ENCODE measurements at places on chromosomes 13 and 19. TPM values are rescaled to one million over a fixed set of nuclear protein-coding genes. Genes with fewer than 3 reads are reported as not detected.

Gene EID2
- 5.9 TPM for total RNA-seq

Gene KIR3DL1
- total RNA-seq: not detected

Gene CEBPG
- 24.6 TPM for total RNA-seq

Gene NKPD1
- not detected for total RNA-seq

Gene SOX1
- not detected for total RNA-seq

Gene CHAMP1
- total RNA-seq: 16.6 TPM

Gene FGF22
- total RNA-seq: 1.3 TPM

Gene CSNK1G2
- 27.0 TPM for total RNA-seq

Gene RNF225
- total RNA-seq: not detected

Gene OLFM2
- total RNA-seq: 21.8 TPM

Gene VSIG10L
- 0.57 TPM for total RNA-seq

Gene RDH8
- total RNA-seq: not detected

Gene PRRG2
- 0.51 TPM for total RNA-seq

Gene CCDC8
- total RNA-seq: 3.1 TPM

Gene KLK10
- total RNA-seq: not detected

Data from subcutaneous adipose tissue (tissue), 4 donors.